ENCODE measurements at places on chromosomes 5 and 9.

DNA sequence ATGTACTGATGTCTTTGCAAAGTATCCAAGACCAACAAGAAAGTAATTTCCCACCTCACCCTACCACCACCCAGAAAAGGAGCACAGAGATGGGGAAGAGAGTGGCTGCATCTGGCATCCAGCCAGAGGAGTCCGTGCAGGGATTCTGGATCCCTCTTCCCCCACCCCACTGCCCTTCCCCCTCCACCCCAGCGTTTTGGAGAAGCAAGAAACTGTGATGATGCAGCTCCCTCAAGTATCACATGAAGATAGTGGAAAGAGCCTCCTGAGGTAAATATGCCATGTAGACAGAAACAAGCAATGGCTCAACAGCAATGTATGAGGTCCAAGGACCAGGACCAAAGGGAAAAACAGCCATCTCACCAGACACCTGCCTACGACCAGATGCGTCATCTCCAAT lies 153.8 kb downstream of the DEPDC1B start:
- no peak for DNase-seq

DNA sequence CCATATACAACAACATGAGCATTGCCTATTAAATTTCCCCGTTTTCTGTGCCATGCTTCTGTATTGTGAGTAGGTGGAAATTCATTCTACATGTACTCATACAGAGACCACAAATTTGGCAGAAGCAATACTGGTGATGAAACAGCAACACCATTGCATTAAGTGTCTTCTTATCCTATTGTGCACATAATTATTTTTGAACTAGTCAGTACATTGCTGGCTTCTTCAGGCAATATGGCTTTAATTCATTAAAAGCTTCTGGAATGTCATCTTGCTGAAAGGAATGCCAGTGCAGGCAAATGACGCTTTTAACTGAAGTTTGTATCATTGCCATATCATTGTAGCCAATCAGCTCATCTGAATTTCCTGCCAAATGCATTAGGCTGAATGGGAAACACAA lies 82.6 kb downstream of the KIAA1958 start:
- no peak for DNase-seq

- DNase-seq = no peak
Observed at GRCh38 chr5:14708551-14708950, 44.0 kb downstream of the OTULIN start.

GRCh38 chr9:99606296-99606695 lies 215.4 kb upstream of the NR4A3 start:
- DNase-seq = no peak

DNA sequence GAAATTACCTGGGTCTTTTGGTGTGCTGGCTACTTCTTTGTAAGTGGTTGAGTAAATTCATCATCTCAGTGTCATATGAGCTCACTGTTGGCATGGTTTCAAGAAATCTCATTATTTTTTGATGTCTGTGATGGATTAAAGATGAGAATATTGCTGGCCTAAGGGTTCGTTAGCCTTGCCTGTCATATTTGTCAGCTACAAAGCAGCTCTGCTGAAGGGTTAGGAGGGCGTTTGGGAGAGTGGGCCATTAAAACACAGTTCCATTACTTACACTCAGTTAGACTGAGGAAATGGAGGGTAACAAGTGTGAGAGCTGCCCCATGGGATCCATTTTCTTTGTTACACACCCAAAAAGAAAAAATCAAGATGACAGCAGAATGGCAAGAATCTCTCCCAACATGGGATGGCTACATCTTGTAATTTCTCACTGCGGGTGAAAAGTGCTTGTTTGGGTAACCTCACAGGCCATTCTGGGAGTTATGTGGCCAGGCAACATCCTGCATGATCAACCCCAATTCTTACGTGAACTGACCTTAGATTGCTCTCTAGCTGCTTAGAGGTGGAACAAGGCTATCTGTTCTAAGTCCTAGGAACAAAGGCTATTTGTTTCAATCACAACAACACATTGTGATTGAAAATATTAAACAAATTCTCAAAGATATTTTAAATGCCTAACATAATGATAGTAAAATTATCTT lies 609.5 kb upstream of the RGMB start:
- no peak for DNase-seq

- DNase-seq = no peak
Observed at GRCh38 chr5:76606701-76607100, 16.5 kb downstream of the F2RL2 start.

- no peak for DNase-seq
Observed at GRCh38 chr9:6818292-6818922, 60.6 kb downstream of the KDM4C start.

DNA sequence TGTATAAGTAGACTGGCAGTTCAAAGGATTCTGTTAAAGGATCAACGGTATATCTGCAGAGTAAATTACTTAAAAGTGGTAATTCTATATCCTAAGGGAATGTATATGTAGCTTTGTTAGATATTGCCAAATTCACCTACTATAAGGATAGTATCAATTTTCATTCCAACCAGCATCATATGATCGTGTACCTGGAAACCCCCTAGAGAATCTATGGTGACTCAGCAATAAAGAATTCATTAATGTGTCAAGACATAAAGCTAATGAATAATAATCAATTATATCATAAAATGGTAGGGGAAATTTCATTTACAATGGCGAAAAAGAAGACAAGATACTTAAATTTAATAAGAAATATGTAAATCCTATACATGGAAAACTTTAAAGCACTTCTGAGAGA lies 234.1 kb upstream of the ACTBL2 start:
- DNase-seq = no peak

DNA sequence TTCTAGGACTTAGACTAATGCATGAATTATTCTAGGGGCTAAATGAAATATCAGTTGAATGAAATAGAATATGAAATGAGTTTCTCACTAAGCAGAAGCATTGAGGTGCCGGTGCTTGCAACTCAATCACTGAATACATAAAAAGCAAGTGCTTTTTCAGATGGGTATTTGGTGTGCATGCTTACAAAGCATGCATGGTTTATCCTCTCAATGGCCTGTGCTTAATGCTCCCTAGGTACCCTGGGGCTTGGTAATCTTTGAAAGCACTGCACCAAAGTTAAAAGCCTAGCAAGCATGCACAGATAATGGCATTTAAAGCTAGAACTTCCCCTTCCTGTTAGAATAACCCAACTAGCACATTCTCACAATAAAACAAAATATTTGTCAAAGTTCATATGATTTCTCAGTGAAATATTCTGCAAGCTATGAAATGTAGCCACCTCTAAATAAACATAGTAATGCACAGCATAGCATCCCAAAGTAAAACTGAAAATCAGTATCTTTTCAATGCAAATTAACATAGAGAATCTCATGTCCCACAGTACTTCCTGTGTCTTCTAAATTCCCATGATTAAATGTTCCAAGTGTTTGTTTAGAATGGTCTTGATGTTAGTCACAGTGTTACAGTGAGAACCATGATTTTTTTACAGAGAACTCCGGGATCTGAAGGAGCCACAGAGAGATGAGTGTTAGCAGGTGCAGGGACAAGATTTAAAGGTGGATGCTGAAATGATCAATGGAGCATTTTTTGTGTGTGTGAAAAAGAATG lies 143.4 kb upstream of the CDH6 start:
- no peak for DNase-seq

GRCh38 chr9:36935768-36936497 lies 98.1 kb downstream of the PAX5 start:
- DNase-seq = no peak
